HT-29 (cell line): ENCODE measurements at places on chromosomes 1 and 21. TPM values are rescaled to one million over a fixed set of nuclear protein-coding genes. Genes with fewer than 3 reads are reported as not detected.

Gene RPL22
- 119 and 132 TPM in 2 replicates for total RNA-seq

Gene C8B
- total RNA-seq, result not detected in 2 replicates

Gene FMOD
- total RNA-seq, result 0.10 TPM in 1 of 2 replicates, not detected in the other

Gene FAM72C
- not detected in 2 replicates for total RNA-seq

Gene NBPF10
- total RNA-seq, result 0.20 and 0.37 TPM in 2 replicates

Gene SLFNL1
- total RNA-seq, result 0.23 TPM in 2 replicates

Gene CYP4A22
- not detected in 2 replicates for total RNA-seq

Gene LMOD1
- not detected in 2 replicates for total RNA-seq

Gene CCDC27
- not detected in 2 replicates for total RNA-seq

Gene OLFML3
- 0.03 TPM in 1 of 2 replicates, not detected in the other for total RNA-seq

Gene CBS
- 0.47 TPM in 1 of 2 replicates, not detected in the other for total RNA-seq

Gene FAM163A
- not detected in 2 replicates for total RNA-seq

Gene ETV3L
- not detected in 2 replicates for total RNA-seq

DNA sequence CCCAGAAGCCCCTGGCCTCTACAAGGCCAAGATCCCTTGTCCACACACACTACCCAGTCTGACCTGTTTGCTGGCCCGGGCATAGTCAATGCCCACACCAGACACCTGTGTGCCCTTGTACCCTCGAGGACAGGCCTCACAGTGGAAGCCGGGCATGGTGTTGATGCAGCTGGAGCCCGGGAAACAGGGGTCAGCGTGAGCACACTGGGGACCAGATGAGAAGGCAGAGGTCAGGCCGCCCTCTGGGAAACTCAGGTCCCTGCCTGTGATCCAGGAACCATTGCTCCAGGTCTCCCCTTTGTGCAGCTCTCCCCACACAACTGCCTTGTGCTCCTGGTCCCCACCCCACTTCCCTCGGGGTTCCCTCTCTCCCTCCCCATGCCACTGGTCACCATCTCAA lies 5.5 kb downstream of the THBS3 start:
- DNase-seq, result no peak

GRCh38 chr1:101728029-101728428 lies 268.7 kb downstream of the OLFM3 start:
- no peak for DNase-seq

DNA sequence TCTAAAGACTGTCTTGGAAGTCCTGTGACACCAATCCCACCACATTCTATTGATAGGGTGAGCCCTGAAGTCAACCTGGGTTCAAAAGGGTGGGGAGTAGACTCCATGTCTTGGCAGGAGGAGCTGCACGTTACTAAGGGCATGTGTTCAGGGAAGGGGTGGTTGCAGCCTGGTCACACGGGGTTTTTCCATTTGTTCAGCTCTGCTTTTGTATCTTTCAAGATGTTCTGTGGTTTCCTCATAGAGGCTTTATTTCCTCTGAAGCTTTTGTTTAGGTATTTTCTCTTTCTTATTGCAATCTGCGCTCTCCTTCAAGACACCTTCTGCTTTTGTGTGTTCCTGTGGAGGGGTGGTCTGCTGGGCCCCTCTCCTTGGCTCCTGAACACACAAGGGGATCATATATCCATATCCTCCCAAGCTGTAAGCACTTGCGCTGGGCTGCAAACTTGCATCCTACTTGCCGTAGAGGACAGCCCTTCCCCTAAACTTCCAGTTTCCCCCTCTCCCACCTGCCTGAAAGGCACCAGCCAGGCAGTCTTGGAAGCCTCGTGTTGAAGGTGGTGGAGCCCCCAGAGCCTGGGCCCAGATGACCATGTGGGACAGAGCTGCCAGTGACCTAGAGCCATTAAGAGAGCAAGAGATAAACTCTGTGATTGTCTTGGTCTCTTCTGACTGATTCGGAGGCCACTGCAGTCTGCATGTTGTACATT lies 62.5 kb upstream of the TRAPPC10 start:
- no peak for DNase-seq

- DNase-seq, result no peak
These were observed 862.7 kb downstream of the NCAM2 start for GRCh38 chr21:21860888-21861287.

DNA sequence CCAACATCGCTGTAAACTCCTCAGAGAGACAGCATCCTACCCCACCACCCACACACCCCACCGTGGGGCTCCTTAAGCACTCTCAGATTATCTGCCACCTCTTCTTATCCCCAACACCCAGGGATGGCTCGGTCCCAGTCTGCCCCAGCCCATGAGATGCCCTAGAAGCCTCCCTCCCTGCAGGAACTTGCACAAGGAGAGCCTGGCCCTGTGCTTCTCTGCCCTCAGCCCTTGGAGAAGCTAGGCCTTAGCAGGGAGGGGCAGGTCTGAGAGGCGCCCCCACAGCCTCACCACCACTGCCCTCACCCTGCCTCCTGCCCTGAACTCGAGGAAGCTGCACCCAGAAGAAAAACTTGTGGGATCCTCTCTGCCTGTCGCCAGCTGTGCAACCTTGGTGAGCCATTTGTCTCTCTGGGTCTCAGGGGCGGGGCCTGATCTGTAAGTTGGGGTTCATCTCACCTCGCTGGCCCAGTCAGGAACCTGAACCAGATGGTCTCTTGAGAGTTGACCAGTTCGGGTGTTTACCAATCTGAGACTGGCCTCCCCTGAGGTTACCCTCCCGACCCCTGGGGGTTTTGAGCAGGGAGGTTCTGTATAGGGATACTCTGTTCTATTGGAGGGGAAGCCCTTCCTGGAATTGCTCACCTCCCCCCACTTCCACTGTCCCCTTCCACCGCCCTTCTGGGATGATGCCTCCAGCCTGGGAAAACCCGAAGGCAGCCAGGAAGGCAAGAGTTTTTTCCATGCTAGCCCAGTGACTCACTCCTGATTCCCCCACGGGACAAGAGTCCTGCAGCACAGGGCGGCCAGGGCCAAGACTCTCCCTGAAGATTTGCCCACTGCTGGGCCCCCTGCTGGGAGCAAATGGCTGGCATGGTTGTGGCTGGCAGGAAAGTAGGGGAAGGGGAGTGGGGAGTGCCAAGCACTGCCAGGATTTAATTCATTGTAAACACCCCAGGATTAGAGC lies at the start of gene S100A3:
Gene S100A3 (minus strand): TSS at position 537 of the 967 bp plus-strand sequence. CDS start 773 bp downstream, outside the sequence.
- peak; percentile 45 for DNase-seq

- DNase-seq, result no peak
These were observed 67.6 kb upstream of the GUCA2B start for GRCh38 chr1:42085596-42085995.

GRCh38 chr1:88983791-88984559 lies 8.5 kb downstream of the KYAT3 start:
- peak; percentile 72 for DNase-seq

- peak; percentile 38 for DNase-seq
These were observed 49.0 kb downstream of the SIM2 start for GRCh38 chr21:36747815-36748383.

- DNase-seq, result peak; percentile 7
These were observed 2.0 kb downstream of the ADAMTSL4 start for GRCh38 chr1:150551051-150551783.

GRCh38 chr1:100927276-100927675 lies 31.4 kb downstream of the SLC30A7 start:
- DNase-seq, result peak; percentile 9

DNA sequence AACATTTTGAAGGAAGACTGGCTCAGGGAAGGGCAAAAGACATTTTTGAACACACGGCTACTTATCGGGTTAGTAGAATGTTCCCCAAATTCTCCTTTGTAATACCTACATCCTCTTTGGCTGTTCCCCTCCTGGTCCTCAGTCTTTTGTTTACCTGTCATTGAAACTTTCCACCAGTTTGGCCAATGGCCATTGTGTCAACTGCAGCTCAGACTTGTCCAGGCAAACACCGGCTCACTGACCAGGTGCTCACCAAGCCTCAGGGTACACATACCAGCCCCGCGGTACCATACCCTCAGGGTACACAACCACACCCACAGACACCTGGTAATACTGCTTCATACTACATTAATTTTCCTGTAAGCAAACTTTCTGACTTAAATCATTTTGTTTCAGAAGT lies 84.8 kb upstream of the ZNF648 start:
- no peak for DNase-seq

DNA sequence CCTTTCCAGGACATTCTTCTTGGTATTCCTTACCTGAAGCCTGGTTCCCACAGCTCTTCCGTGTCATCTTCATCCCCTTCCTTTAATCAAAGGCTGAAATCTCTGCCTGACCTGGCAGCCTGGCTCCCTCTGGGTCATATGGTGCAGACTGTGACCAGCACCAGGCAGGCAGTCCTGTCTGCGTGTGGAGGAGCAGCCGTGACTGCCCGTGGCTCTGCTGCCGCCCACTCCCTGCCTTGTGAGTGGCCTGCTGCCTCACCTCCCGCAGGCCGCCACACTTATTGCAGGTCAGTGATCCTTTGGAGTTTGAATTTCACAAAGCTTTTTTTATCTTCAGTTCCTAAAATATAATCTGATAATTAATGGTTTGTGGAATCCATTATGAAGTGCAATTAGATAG lies 36.2 kb upstream of the EPHA8 start:
- no peak for DNase-seq

DNA sequence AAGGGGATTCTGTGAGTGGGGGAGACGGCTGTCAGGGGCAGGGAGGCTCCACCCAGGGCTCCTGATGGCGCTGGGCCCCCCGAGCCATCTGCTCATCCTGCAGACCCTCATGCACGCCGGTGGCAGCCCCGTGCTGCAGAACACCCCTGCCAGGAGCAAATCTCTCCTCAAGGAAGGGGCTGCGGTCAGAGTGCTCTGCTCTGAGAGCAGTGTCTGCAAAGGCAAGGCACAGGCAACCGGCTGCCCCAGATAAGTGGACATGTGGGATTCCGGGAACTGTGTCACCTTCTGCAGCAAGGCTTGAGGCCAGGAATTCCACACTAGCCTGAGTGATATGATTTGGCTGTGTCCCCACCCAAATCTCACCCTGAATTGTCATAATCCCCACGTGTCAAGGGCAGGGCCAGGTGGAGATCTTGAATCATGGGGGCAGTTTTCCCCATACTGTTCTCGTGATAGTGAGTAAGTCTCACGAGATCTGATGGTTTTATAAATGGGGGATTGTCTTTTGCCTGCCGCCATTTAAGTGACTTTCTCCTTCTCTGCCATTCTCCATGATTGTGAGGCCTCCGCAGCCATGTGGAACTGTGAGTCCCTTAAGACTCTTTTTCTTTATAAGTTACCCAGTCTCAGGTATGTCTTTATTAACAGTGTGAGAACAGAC lies 101.0 kb downstream of the PDE9A start:
- DNase-seq, result no peak

- peak; percentile 32 for DNase-seq
These were observed 35.5 kb upstream of the ATP6V1G3 start for GRCh38 chr1:198575798-198576641.

DNA sequence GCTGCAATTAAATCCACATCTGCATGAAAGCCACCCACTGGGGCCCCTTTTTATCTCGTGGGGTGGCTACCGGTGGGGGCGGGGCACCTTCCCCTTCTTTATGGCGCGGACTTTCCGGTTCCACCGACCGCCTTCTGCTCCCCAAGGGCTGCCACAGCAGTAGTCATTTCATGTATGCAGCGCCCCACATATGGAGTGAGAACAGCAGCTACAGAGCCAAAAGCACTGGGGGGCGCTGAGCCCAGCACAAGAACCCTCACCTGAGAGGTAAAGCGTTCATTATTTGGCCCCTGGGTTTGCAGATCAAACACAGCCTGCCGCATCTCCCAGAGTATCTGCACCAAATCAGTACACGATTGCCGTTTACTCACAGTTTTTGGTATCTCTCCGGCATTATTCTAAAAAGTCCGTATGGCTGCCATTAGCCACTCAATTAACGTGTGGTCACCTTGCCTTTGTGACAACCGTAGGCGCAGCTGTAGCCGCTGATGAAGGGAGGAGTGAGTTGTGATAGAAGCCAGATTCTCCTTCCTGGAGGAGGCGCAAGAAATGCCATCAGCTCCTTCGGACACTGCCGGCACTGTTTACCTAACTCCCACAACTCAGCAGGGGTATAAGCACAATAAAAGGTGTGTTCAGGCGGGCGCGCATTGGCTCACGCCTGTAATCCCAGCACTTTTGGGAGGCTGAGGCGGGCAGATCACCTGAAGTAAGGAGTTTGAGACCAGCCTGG lies 30.4 kb upstream of the CR2 start:
- no peak for DNase-seq

DNA sequence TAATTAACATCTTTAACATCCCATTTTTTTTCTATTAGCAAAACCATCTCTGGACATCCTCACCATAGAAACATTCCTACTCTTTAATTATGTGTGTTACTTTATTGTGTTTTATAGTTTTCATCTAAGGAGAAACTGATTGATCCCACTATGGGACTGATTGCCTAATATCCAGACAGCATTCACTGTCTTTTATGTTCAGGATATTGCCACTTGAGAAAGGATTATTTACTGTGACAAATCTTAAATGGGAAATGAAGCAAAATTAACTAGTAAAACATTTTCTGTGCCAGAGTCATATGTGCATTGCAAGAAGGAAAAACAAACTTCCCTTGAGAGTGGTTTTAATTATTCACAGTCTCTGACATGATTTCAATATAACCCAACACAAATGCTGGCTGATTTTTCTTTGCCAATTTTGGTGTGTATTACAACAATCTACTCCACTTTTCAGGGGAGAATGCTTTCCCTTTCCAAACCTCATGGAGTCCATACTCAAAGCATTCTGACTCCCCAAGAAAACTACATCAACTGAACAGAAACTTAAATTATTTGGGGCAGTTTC lies 15.8 kb upstream of the RGS13 start:
- DNase-seq, result no peak

- no peak for DNase-seq
These were observed 2.2 kb upstream of the LAPTM5 start for GRCh38 chr1:30759718-30760281.

DNA sequence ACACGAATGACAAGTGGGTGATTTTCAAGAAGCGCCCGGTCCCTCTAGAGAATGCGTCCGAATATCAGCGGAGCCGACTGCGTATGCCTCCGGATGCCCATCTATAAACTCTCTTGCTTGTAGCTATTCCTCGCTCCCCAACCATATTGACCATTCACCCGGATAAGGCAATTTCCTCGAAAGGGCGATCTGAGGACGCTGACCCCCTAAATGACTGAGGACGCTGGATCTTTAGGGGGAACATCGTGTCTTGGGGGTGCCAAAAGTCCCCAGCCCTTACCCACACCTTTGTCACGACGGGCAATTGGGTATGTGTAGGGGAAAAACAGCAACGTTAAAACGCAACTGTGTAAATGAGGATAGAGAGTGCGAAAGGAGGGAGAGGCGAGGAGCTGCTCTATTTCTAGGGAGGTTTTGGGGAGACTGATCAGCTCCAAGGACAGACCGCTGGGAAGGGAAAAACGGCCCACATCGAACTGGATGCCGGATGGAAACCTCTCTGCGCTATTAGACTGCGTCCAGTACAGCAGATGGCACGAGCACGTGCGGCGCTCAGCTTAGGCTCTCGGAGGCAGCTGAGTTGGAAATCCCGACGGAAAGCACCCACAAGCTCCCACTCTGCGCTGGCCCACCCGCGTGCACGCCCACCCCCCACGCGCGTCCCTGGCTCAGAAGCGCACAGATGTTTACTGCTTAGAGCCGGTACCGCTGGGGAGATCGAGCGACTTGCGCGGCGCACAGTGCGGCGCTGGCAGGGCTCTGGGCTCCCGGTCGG lies 2.9 kb upstream of the PRRX1 start:
- DNase-seq, result no peak

DNA sequence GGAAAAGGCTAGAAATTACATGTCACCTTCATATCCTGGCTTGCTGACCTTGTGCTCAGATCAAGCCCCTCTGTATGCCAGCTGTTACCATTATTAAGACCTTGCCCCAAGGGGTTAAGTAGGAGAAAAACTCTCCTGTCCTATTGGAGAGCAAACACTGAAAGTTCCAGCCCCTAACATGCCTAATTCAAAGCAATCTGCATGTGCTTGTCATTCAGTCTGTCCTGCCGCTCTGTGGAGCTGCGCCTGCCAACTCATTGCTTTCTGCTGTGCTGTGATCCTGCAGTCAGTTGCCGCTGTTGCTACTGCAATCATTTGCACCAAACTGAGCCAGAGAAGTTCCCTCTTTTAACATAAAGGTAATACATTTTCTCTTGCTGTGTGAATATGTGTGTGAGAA lies 113.4 kb downstream of the DISP1 start:
- no peak for DNase-seq
